BE2C (cell line): ENCODE measurements at places on chromosomes 7 and 10.

DNA sequence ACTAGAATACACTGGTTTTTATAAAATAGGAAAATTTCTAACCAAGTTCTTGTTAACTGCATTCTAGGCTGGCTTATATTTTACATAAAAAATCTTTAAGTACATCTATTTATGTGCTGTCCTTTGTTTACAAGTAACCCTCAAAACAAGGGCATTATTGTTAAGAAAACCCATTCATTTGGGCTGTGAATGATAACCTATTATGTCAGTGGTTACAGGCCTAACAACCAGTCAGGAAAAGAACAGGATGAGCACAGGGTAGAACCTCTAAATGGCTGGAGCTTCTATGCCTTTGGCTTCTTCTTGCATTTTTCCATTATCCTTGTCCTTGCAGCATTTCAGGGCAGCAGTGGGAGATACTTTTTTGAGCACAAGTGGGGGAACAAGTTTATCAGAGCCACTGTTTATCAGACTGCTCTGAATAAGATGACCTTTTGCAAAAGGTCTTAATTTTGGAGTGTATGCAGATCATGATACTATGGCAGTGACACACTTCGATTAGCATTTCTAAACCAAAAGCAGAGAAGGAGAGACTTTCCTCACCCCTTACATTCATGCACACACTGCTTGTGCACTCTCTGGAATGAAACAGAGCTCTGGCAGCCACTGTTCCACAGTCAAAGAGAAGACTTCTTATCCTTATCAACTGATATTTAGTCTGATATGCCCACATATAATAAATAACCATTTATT is 10.9 kb downstream of the GPR37 start:
- DNase-seq, result no peak

- DNase-seq, result no peak
Observed at GRCh38 chr7:92876836-92877235, 40.5 kb upstream of the CDK6 start.

DNA sequence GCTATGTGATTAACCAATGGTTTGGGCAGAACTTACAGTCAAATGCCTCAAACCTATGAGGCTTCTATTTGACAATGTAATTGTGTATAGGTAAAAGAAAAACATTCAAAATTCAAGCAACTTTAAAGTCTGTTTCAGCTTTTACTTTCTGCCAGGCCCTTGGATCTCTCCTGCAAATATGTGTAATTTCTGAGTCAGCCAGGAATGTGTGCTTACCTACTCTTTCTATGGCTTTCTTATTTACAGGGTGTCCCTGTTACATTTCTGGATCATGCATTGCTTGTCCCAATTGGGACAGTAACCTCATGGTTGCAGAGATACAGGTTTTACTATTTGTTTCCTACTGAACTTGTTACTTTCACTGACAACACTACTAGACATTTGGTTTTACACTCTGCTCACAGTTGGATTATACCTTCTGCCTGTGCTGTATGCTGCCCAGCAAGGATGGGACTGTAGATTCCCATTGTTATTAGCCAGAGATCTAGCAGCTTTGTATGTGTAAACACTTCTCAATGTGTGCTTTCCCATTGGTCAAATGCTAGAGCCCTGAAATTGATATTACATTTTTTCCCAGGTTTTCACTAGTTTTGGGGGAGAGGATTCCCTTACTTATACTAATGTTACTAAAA is 355.3 kb downstream of the ARL4A start:
- DNase-seq, result no peak

DNA sequence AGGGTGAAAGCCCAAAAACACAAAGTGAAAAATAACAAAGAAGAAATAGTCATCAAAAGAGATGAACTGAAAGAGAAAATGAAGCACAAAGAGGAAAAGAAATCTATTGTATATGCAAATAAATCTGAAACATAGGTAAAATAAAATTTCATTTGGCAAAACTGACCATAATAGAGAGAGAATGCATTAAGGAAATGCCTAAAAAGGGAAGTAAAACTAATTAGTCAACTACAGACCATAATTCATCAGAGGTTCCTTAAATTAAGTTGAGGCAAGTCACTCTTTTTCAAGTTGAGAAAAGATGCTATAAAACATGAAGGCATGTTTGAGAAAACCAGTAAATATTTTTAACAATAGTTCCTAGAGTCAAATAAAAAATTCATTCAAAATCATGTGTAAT is 233.3 kb downstream of the LRRN3 start:
- DNase-seq, result no peak

DNA sequence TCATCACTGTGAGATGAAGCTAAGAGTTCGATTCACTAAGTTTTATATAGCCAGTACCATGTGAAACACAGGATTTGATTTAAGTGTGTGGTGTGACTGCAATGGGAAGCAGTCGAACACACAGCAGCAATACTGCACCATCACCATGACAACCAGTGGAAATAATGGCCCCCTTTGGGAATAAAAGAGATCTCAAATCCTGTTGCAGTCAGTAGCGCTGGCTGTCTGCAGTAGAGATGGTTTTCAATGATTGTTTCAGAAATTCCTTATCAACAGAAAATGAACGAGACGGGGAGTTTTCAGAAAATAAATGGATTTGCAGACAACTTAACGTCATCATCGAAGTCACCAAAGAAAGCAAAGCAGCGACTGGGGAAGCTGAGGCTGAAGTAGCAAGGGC is 91.0 kb downstream of the PTPRE start:
- peak; percentile 19 for DNase-seq

DNA sequence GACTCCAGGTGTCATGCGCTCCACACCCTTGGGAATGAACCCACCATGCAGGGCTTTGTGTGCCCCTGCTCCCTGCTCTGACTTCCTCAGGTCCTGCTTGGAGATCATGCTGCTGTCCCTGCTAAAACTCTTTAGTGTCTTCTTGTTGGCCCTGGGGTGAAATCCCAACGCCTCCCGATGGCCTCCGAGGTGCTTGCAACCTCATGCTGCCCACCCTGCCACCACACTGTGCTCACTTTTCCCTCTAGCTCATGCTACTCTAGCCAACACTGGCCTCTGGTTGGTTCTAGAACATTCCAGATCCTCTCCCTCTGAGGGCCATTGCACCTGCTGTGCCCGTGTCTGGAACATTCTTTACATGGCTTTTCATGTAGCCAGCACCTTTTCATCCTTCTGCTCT is 227.7 kb downstream of the ADAM12 start:
- no peak for DNase-seq

DNA sequence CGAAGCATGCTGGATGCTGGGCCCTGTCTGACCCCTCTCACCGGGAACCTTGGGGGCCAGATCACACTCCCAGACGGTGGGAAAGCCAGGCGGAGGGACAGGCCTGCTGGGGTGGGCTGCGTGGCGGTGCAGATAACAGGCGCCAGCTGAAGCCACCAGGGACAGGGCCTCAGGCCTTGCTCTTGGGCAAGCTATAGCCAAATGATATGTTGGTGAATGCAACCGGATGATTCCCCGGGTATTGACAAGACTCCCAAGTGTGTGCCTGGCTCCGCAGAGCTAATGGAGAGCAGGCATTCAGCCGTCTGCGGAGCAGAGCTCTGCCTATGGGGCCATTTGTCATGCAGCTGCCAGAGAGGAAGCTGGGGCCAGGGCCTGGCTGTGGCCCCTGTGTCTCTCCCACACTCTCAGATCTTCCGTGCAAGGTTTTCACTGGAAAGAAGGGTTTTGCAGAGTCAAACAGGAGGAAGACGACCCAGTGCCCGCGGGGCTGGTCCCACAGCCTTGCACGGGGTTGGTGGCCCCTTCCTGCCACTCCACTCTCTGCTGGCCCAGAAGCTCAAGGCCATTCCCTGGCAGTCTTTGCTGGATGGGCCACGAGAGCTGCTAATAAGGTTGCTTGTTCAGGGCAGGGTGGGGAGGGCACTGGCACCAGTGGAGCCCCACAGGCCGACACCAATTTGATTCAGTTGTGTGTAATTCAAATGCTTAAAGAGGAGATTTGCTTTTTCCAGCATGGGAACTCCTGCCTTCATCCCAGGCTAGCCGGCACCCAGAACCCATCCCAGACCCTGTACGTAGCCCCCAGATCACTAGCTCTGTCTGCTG is 91.8 kb downstream of the PRKAG2 start:
- peak; percentile 56 for DNase-seq

GRCh38 chr7:131341690-131342089 is 14.0 kb downstream of the MKLN1 start:
- no peak for DNase-seq

DNA sequence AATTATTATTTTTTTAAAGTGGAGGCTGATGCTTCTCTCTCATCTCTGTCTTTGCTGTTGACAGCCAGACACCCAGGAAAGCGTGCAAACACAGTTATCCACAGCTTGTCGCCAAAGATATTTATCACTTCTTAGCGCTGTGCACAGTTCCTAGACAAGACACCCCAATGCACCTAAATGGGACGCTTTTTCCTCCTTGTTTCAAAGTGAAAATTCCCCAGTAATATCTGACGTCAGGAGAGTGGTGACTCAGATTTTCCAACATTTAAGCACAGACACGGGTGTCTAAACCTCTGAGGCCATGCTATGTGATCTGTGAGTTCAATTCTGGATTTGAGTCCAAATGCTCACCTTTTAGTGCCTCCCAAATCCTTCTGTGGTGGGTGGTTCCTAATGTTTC is 151.6 kb downstream of the EMX2 start:
- DNase-seq, result no peak

- DNase-seq, result no peak
Observed at GRCh38 chr10:44478876-44479705, 94.2 kb upstream of the CXCL12 start.

GRCh38 chr7:28405662-28406061 is 6.7 kb upstream of the CREB5 start:
- DNase-seq, result no peak

- DNase-seq, result peak; percentile 24
Observed at GRCh38 chr10:78892338-78893176, 176.2 kb upstream of the ZMIZ1 start.
